H4 (cell line): ENCODE measurements at places on chromosomes 11 and 22. TPM values are rescaled to one million over a fixed set of nuclear protein-coding genes. Genes with fewer than 3 reads are reported as not detected.

DNA sequence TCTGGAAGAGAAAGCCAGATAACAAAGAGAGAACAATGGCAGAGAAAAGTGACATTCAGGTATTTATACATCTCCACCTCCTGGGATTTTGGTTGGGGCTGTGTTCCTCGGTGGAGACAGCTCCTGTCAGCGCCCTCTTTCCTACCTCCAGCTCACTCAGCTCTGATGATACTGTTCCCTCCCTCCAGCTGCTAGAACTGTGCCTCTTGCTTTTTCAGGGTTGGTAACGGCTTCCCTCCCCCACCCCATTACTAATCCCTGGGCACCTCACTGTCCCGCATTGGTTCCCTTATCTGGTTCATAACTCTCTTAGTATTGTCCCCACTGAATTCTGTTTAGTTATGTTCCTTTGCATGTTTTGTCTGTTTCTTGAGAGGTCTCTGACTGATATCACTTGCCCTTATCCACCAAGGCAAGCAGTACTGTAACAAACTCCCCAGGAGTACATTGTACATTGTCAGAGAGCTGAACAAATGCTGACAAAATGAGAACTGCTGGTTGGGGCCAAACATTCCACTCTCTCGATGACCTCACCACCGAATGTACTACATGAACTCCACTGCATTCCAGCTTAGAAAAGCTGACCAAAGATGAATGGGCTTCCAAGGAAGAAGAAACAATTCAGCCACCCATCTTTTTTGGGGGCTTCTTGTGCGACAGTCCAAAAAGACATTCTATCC lies 5.7 kb upstream of the FBXO3 start:
- DNase-seq, result peak; percentile 38

DNA sequence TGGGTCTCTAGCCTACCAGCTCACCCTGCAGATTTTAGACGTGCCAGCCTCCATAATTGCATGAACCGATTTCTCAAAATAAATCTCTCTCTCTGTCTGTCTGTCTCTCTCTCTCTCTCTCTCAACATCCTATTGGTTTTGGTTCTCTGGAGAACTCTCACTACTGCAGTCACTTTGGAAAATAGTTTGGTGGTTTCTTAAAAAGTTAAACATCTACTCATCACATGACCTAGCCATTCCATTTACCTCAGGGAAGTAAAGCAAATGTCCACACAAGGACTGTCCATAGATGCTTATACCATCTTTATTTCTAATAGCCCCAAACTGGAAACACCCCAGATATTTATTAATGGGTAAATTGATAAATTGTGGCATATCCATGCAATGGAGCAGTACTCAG lies 119.5 kb downstream of the SNX19 start:
- no peak for DNase-seq

DNA sequence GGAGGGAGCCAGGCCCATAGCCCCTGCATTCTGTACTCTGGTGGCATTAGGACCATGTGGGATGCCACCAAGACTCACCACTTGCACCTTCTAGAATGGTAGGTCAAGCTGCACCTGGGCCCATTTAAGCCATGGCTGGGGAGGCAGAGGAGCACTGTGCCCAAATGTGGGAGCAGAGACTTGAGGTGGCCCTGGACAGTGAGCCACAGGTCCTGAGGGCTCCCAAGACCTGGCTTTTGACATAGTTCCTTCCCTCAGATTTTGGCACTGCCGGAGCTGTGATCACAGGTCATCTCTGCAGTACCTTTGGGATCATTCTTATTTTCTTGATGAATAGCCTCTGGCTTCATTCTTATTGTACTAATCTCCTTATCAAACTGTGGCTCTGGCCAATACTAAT lies 43.2 kb downstream of the ST3GAL4 start:
- DNase-seq, result no peak

- DNase-seq, result no peak
These were observed 549.4 kb upstream of the API5 start for GRCh38 chr11:42762348-42762747.

- DNase-seq, result peak; percentile 92
These were observed 4.6 kb downstream of the ADM start for GRCh38 chr11:10309163-10310093.

DNA sequence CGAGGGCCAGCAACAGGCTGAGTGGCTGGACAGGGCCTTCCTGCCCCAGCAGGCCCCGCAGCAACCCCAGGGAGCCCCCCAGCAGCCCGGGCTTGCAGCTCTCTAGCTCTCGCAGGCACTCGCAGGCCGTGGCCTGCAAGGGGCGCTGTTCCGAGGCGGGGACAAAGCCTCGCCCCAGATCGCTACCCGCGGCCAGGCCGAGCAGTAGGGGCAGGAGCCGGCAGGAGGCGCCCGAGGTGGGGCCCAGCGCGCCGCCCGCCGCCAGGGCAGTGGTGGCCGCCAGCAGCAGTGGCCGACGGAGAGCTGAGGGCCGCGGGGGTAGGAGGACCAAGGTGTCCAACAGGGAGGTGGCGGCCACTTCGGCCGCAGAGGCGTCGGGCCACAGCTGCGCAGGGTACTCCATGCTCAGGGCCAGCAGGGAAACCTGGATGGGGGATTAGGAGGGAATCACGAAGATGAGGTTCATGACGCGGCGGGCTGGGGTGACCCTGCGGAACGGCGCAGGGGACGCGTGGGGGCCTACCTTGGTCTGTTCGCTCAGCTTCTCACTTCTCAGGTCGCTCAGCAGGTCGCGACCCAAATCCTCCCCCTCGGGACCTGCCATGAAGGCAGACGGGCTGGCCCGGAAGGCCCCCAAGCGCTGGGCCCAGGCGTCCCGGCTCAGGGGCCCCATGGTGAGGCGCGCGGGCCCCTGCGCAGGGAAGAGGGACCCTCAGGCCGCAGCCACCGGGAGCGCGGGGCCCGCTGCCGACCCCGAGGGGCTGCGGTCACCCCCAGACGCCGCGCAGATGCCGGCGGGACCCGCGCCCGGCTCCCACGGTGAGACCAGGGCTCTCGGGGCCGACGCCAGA lies 632 bp downstream of the AP5B1 start:
- DNase-seq, result peak; percentile 70

DNA sequence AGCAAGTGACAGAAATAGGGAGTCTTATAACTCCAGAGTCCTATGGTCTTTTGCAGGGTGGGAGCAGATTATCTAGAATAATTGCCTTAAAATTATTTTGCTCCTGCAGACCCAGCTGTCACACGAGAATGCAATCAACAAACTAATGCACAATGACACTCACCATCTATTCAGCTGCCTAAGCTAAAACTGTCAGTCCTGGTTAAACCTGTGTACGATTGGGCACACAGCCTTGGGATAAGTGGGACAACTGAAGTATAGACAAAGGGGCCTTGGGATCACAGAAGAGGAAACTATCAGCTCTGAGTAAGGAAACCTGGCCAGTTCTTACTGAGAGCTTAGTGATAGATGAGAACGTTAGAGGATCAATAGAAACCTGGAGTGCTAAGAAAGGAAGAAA lies 595.9 kb upstream of the KIRREL3 start:
- no peak for DNase-seq

DNA sequence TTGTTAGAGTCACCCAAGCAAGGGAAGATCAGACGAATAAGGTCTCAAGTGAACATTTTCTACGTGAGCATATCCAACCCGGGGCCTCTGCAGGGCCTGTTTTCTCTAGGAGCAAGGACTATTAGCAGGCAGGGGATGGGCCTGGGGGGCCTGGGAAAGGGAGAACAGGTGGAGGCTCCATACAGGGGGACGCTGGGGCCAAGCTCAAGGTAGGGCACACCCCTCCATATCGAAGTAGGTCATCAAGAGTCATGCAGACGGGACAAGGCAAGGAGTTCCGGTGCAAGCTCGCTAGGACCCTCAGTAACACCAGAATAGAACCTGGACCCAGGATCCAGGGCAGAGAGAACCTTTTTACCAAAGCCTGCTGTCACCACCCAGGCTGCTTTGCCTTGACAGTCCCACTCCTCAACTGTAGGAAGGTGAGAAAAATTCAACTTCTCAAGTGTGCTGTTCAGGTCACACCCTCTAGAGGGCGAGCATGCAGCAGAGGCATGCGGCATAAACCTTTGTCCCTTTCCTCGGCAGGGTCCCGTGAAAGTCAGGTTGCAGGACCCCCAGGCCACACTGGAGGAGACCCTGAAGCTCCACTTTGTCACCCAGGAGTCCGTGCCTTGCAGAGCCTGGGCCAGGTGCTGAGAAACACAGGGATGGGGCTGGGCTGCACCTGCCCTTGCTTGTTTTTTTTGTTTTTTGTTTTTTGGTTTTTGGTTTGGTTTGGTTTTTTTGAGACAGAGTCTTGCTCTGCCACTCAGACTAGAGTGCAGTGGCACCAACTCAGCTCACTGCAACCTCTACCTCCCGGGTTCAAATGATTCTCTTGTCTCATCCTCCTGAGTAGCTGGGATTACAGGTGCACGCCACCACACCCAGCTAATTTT lies 8.6 kb upstream of the APOBEC3B start:
- DNase-seq, result no peak

DNA sequence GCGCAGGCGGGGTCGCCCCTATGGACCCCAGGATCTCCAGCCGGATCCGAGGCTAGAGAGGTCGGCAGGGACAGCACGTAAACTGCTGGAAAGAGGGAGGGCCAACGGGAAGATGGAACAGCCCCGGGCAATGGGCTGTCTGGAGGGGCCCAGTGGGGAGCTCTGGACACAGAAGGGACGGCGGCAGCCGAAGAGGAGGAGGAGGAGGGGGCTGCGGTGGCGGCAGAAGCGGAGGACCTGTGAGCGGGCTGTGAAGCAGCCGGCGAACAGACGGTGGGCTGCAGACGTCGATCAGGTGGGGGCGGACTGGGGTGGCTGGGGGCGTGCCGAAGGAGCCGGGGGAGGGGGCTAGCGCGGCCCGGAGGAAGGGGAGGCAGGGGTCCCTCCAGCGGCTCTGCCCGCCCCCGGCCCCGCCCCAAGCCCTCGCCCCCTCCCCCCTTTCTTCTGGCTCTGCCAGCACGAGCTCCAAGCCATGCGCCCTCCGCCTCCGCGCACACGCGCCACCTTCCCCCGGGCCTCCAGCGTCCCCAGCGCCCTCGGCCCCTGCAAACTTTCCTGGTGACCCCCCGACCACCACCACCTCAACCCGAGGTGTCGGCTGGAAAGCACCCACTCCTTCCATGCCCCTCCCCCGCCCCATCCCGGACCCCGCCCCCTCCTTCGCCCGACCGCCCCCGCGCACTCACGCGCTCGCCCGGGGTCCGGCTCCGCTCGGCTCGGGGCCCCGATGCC lies 432 bp downstream of the TNKS1BP1 start:
- no peak for DNase-seq

- DNase-seq, result no peak
These were observed 2.2 kb upstream of the MRGPRG start for GRCh38 chr11:3220521-3221407.

DNA sequence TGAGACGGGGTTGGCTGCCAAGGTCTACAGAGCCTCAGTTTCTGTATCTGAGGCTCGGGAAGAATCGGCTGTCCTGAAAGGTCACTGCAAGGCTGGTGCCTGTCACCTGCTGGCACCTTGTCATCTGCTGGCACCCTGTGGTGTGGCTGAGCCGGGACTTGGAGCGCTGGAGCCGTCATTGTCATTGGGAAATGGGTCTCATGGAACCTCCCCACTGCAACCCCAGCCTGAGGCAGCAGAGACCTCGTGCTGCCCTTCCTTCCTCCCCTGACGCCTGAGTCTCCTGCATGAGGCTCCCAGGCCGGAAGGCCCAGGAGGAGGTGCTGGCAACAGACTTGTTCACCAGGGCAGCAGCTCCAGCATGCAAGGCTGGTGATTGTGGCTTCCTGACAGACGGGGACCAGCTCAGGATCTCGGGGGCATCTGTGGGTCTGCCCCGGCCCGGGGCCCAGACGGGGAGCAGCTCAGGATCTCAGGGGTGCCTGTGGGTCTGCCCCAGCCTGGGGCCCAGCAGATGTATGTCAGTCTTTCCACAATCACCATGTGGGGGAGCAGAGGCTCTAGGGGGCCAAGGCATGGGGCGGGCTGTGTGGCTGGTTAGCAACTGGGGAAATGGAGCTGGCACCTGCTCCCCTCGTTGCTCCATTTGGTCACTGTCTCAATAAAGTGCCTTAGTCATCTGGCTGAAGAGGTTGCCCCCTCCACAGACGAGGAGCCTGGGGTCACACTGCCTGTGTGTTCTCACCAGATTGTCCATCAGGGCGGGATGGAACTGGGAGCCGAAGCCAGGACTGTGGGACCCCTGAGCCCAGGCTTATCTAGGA lies 668.7 kb downstream of the BRD1 start:
- no peak for DNase-seq

GRCh38 chr11:69220561-69221051 lies 64.9 kb downstream of the SMIM38 start:
- no peak for DNase-seq

DNA sequence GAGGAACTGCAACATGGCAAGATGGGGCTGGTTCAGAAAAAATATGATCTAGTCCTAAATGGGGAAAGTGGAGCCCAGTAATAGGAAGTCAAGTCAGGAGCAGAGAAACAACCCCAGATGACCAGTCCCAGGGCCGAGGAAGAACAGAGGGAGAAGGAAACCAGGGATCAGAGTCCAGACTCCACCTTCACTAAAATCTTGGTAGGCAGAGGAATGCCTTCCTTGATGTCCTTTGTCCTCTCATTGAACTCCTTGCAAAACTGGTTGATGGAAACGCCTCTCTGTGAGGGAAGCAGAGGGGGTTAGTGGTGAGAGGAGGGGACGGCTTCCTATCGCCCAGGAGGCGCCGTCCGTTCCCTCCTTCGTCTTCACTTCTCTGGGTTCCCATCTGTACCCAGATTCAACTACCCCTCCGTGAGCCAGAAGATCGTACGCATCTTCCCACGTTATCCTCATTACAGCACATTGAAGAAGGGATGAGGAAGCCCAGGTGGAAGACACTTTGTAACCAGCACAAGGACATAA lies 607 bp downstream of the MRPL11 start:
- DNase-seq, result no peak

- DNase-seq, result no peak
These were observed 31.3 kb upstream of the OPCML start for GRCh38 chr11:133563505-133564025.

DNA sequence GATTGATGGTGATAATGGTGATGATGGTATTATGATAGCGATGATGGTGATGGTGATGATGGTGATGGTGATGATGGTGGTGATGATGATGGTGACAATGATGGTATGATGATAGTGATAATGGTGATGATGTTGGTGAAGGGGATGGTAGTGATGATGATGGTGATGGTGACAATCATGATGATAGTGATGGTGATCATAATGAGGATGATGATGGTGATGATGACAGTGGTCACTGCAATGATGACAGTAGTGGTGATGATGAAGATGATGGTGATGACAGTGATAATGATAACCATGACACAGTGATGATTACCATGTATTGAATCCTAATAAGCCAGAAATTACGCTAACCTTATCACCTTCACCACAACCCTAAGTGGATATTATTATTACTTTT lies 128.2 kb downstream of the SHANK2 start:
- no peak for DNase-seq

- no peak for DNase-seq
These were observed 69.0 kb upstream of the THY1 start for GRCh38 chr11:119491753-119492510.

GSTT2 gene
- total RNA-seq, result 1.7 TPM in 1 of 2 replicates, not detected in the other

CCDC89 gene
- not detected in 2 replicates for total RNA-seq

ELFN2 gene
- 0.29 and 0.41 TPM in 2 replicates for total RNA-seq

OR51E2 gene
- 0.37 and 1.2 TPM in 2 replicates for total RNA-seq

TSGA10IP gene
- total RNA-seq, result not detected in 2 replicates

MMP12 gene
- total RNA-seq, result 0.41 and 1.5 TPM in 2 replicates

GPR152 gene
- not detected in 2 replicates for total RNA-seq

TNRC6B gene
- 14.8 and 26.4 TPM in 2 replicates for total RNA-seq

FIBIN gene
- 5.7 and 7.4 TPM in 2 replicates for total RNA-seq
